ENCODE measurements at places on chromosomes 6 and 20. TPM values are rescaled to one million over a fixed set of nuclear protein-coding genes. Genes with fewer than 3 reads are reported as not detected.

GRIK2 gene
- total RNA-seq = not detected

GRCh38 chr6:152815230-152815872 lies 64.8 kb downstream of the VIP start:
- no peak overlapping the region for H3K27ac ChIP-seq
- no peak overlapping the region for H3K4me3 ChIP-seq
- no peak for DNase-seq
- H3K4me1 ChIP-seq = no peaks in the 10 kb centered on the region
- no peaks in the 10 kb centered on the region for H3K27me3 ChIP-seq

MACROD2 gene
- not detected for total RNA-seq

GRCh38 chr6:140844167-140844566 lies 1288.6 kb upstream of the GJE1 start:
- no peaks in the 10 kb centered on the region for H3K4me1 ChIP-seq
- no peak overlapping the region for H3K27ac ChIP-seq
- H3K36me3 ChIP-seq = no peaks in the 10 kb centered on the region
- DNase-seq = no peak
- H3K27me3 ChIP-seq = no peaks in the 10 kb centered on the region
- no peak overlapping the region for H3K4me3 ChIP-seq

DNA sequence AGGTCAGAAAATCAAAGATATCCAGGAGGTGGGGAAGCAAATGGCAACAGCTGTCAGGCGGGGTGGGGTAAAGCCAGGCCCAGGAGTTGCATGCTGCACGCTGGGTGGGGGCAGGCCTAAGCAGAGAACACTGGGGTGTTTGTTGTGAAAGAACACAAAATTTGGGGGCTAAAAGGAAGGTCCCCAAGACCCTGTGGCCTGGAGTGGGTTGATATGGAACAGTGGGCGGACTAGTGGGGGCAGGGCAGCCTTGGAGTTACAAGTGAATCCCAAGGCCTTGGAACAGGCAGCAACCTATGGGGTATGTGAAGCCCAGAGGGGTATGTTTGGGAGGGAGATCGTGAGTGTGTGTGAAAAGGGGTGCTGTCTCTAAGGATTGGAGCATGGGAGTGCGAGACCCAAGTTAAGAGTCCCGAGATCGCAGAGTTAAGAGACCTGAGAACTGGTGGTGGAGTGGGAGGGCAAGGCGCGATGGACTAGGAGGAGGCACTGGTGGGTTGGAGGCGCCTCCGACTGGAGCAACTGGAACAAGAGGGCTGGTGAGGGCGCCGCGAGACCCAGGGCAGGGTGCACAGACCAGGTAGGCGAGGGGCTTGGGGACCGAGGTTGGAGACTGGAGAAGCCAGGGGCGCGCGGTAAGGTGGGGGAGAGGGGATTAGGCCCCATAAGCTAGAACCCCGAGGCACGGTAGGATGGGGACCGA lies 658 bp downstream of the CUL7 start:
- no peaks in the 10 kb centered on the region for H3K27me3 ChIP-seq
- peaks cover 62% of the 10 kb centered on the region for H3K36me3 ChIP-seq
- peak overlapping the region; percentile 100 for H3K4me3 ChIP-seq
- no peak for DNase-seq
- H3K4me1 ChIP-seq = peaks cover 35% of the 10 kb centered on the region

IMPG1 gene
- not detected for total RNA-seq

CD164 gene
- total RNA-seq = 206 TPM

ANKRD66 gene
- not detected for total RNA-seq

MRPL14 gene
- total RNA-seq = 70.3 TPM

- DNase-seq = no peak
- H3K27ac ChIP-seq = no peak overlapping the region
- H3K4me3 ChIP-seq = no peak overlapping the region
- no peaks in the 10 kb centered on the region for H3K27me3 ChIP-seq
- H3K4me1 ChIP-seq = peaks cover 14% of the 10 kb centered on the region
These were observed 91.3 kb upstream of the THEMIS start for GRCh38 chr6:127992144-127992543.

DNA sequence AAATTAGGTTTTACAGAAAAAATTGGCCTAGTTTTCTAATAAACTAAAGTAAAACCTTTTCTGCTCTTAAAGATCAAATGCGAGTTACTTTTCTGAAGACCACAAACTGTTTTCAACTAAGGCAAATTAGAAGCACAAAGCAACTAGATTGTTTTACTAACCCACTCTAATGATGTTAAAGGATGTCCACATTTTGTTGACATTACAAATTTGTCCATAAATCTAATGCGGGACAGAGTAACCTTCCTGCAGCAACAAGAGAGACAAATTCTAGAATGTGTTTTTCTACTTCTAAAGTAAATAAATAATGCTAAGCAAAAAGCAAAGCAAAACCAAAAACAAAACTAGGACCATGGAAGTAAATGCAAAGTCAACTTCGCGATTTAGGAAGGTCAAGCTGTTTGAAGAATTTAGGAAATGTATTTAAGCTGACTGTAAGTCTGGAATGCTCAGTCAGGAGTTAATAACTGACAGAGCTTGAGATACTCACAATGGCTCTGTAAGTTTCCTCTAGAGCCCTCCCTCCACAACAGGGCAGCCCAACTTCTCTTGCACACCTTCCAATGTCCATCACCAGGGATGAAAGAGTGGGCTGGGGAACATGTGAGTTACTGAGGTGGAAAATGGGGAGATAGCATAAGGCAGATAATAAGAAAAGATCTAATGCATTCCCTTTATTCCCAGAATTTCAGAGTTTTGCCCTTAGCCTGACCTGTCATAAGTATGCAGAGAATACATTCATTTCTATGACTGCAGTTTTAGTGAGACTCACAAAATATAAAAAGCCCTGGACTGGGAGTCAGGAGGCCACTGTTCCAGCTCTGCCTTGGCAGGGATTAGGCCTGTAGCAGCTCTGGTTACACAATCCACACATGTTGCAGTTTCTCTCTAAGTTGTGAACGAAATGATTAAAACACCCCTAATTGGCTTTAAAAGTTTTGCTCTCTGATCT lies 158.8 kb downstream of the FOXA2 start:
- H3K4me3 ChIP-seq = no peak overlapping the region
- no peaks in the 10 kb centered on the region for H3K4me1 ChIP-seq
- no peak for DNase-seq
- no peaks in the 10 kb centered on the region for H3K27me3 ChIP-seq
- no peaks in the 10 kb centered on the region for H3K36me3 ChIP-seq

MMP24 gene
- not detected for total RNA-seq

SLC17A3 gene
- total RNA-seq = 1.6 TPM

- peaks cover 28% of the 10 kb centered on the region for H3K4me1 ChIP-seq
- DNase-seq = peak; percentile 33
- peak overlapping the region; percentile 11 for H3K27ac ChIP-seq
- H3K27me3 ChIP-seq = peaks cover 28% of the 10 kb centered on the region
These were observed 23.8 kb downstream of the ANKS1A start for GRCh38 chr6:34912715-34913464.

Measured in activated T-helper 2 cell treated with anti-CD3 and anti-CD28 coated beads, Interferon-gamma antibody, Interleukin-2, Interleukin-4, amounts not matched to agents 10 μg/mL and 5 μg/mL and 100 μg/mL, durations not matched to agents 14 hours and 24 hours and 36 hours (primary cell).